CD8-positive, alpha-beta T cell (primary cell): ENCODE measurements at places on chromosomes 4 and X. TPM values are rescaled to one million over a fixed set of nuclear protein-coding genes. Genes with fewer than 3 reads are reported as not detected.
A peak's percentile ranks its signal among the peaks of the same experiment; 100 is the strongest.

MAGEC3 gene
- not detected for total RNA-seq

RENBP gene
- 6.2 TPM for total RNA-seq

SRPX2 gene
- not detected for total RNA-seq

CXorf38 gene
- total RNA-seq = 10.6 TPM

NMU gene
- not detected for total RNA-seq

- DNase-seq = no peak
Measured at GRCh38 chrX:46310815-46311497, 234.3 kb downstream of the ZNF674 start.

DNA sequence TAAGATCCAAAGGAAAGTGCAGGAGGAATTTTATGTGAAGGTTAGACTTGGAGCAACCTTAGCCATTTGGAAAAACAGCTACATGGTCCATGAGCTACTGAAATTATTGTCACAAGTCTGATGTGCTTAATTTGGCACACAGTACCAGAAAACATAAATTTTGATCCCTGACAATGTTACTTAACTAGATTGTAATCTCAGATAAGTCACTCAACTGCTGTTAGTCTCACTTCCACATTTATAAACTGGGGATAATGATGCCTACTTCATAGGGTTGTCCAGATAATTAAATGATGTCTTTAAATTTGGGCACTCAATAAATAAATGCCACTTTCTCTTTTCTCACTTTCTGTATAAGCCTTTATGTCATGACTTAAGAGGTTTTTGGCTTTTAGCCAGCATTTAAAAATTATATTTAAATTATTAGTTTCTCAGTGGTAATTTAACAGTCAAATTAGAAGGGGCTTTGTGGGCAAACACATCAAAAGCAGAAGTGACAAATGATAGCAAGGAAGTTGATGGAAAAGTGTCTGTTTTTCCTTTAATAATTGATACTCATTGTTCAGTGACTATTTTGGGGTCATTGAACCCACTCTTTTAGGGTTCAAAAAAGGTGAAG, 58.3 kb downstream of the PAQR3 start:
- DNase-seq = no peak

- DNase-seq = no peak
Measured at GRCh38 chrX:38970845-38971244, 169.6 kb downstream of the MID1IP1 start.

DNA sequence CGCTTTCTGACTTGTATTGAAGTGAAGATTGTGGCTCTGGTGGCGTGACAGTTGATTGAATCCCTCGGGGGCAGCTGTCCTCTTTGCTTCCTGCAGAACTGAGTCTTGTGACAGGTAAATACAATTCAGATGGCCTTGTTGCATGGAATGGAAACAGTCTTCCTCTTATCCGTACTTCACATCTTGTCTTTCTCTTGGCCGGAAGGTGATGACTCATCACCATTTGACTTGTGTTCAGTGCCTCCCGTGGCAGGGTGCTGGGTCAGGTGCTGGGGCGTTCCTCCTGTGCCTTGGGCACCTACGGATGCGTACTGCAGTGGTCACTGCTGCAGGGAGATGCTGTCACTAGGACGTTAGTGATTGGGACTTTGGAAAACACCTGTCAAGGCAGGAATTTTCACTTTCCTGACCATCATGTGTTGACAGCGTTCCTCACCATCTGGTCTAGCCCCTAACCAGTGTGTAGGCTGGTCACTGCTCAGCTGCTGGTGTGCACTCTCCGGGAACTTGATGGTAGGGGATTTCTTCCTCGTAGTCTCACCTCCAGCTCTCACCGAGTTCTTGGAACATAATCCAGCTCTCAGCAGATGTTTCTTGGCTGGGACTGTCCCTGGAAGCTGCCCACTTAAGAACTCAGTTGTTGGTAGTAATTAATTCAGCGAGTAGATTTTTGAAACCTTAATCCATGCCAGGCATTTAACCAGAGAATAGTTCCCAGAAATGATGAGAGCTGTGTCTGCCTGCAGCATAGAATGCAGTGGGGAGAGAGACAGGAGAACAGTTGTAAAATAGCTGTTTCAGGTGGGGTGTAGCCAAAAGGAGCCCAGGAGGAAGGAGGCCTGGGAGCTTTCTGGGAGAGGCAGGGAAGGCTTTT, 7.2 kb downstream of the TBC1D14 start:
- peak; percentile 70 for DNase-seq

GRCh38 chr4:90349636-90350035, 222.4 kb downstream of the CCSER1 start:
- DNase-seq = no peak

DNA sequence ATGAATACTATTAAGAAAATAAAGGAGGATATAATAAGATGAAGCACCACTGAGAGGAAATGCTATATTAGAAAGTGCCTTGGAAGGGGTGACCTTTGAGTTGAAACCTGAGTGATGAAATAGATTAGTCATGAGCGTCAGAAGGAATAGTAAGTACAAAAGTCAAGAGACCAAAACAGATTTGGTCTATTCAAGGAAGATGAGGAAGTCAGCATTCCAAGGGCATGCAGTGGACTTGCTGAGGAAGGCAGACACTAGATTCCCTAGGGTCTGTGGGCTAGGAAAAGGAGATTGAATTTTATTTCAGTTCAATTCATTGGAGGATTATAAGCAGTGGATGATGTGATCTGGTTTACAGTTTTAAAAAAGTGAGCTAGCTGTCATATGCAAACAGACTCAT, 73.0 kb upstream of the WDFY3 start:
- no peak for DNase-seq

GRCh38 chr4:143700416-143701352, at the start of gene FREM3:
Gene FREM3, minus strand, starts transcription at chr4:143700675. Its CDS starts 0 bp downstream, at chr4:143700675.
- no peak for DNase-seq

DNA sequence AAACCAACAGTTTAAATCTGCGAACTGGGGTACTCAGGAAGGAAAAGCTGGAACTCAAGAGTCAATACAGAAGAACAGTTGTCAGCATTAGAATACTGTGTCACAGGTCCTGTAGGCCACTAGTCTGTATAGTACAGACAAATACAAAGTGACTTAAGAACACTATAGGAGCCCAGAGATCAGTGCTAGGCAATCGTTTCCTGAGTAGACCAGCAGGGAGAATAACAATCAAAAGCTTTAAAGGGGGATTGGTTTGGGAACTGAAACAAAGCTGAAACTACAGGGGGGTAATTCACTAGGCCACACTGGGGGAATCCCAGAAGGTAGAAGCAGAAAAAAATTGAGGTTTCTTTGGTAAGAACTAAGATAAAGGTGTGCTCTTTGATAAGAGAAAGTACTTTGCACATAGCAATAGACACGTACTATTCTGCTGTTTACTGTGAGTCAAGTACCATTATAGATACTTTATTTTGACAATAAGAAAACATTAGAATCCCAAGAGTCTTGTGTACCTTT, 339.7 kb downstream of the PCDH19 start:
- no peak for DNase-seq

DNA sequence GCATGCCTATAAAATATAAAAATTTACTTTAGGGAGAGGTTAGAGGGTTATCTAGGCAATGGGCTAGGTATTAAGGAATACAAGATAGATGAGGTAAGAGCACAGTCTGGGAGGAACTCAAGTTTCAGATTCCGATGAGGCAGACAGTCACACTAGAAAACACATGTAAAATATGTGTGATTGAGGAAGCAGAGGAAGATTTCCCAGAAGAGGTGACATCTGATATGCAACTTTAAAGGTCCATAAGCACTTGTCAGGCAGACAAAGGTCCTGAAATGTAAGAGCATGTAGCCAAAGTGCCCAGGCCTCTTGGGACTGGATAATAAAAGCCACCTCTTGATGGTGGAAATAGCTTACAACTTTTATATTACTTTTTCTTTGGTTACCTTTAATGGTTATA, 81.1 kb upstream of the AADAT start:
- no peak for DNase-seq

DNA sequence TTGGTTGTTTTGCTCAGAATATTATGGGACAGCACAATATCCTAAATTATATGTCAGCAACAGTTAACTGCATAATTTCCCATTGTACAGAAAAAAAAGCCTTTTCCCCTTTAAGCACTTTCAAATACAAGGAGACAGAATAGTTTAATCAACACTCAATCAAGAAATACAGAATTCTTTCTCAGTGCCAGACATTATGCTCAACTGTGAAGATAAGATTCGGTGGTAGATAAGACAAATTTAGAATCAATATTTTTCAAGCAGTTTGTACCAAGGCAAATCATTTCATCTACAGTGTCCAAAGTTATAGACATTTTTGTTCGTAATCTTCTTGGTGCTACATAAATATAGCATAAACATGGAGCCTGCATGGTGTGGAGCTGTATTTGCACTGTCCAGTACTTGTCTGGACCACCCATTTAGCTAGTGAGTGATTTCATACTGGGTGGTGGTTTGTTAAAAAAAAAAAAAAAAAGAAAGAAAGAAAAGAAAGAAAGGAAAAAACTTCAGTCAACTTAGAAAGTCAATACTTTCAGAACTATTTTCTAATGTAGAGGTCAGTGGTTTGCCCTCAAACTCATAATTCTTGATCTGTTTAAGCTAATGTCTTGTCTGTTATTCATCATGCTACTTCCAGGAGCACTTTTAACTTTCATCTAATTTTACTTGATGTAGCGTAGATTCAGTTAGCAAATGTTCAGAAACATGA, 522.9 kb downstream of the FAT4 start:
- no peak for DNase-seq

- no peak for DNase-seq
Measured at GRCh38 chr4:16237715-16238114, 11.4 kb upstream of the TAPT1 start.

DNA sequence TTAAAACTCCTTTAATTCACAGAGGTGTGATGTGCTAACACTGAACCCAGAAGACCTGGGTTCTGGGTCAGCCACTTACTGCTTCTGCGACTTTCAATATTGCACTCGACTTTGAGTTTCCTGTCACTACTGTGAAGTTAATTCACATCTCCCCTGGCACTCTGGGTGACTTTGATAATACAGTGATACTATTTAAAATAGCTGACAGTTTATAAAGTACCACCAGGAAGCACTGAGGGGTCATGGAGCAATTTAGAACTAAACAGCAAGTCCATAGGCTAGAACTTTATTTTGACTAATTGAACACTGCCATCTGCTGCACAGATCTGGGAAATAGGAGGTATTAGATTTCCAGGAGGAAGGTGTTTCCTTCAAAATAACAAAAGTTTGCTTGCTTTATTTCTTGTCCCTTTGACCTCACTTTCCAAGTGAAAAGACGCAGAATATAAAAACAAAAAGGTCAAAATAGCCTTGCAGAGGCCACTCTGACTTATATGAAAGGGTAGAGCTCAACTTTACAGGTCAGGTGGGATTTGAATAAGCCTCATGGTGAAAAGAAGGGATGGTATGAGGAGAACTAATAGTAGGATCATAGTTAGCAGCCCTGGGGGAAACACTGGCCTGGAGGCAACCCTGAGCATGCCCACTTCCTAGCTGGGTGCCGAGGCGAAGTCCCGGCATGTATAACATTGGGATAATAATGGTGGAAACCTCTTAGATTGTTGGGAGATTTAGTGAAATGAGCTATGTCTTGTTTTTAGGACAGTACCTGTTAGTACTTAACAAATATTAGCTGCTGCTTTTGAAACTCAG, 53.4 kb downstream of the ZNF518B start:
- no peak for DNase-seq

- no peak for DNase-seq
Measured at GRCh38 chr4:87270825-87271224, 50.4 kb upstream of the KLHL8 start.

DNA sequence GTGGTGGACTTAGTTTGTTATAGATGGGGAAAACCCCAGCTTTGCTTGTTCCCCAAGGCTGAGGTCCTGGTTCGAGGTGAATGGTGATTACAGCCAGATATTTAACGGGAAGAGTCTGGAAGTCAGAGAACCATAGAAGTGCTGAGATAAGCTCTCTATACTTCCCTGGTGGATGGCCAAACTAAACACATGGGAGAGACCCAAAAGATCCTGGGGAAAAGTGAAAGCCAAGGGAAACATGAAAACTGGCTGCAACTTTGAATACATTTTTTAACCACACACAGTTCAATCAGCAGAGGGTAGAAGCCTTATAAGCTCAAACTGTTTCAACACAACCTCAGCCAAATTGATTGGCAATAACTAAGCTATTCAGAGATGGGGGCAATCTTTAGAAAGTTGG, 29.3 kb upstream of the SRPX start:
- DNase-seq = no peak

DNA sequence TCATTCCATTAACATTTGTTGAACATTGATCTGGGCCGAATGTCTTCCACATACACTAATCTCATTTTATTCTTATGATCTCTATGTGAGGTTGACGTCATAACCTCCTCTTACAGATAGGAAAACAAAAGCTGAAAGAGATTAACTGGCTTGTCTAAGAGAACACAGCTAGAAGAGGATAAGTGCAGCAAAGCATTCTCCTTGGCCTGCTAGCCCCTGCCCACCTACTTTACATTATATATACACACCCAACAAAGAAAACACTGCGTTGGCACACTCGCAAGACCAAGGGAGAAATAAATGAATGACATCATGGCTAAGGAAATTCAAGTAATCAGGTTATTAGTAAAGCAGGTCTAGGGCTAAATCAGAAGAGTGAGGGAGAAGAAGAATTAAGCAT, 138.4 kb downstream of the PARM1 start:
- no peak for DNase-seq

GRCh38 chr4:5112333-5113095, 61.2 kb downstream of the STK32B start:
- DNase-seq = no peak

DNA sequence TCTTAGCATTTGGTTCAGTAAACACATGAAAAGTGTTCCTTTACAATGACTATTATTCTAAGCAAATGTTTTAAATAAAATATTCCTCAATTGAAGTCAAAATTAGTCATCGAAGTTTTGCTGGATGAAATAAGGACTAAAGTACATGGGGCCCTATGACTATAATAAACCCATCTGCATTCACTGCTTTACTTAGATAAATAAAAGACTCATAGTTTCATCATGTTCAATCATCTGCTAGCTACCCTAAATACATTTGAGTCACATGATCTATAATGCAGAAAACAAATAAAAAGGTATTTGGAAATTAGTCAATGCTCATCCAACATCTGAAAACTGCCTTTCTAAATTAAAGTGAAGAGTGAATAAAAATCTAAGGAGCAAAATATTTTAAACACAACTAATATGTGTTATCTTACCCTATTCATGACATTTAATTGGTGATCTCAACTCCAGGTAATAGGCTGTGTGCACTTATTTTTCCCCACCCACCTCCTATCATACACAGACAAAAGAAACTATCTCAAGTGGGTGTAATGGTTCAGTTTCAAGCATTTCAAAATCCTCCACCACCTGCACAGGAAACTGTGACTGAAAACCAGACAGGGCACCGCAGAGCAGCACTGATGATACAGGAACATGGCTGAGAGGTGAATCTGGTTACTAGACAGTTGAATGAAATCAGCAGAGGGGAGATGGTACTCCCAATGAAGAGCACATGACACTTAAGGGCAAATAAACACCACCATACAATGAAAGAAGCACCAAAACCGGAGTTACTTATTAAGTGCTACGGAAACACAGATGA, 78.6 kb downstream of the CAMK2D start:
- DNase-seq = peak; percentile 61

- no peak for DNase-seq
Measured at GRCh38 chrX:7158468-7158990, 10.6 kb upstream of the PUDP start.

- DNase-seq = no peak
Measured at GRCh38 chrX:12987900-12988594, 13.1 kb downstream of the TMSB4X start.
